ENCODE measurements at places on chromosomes 6 and 20.
A peak's percentile ranks its signal among the peaks of the same experiment; 100 is the strongest.

DNA sequence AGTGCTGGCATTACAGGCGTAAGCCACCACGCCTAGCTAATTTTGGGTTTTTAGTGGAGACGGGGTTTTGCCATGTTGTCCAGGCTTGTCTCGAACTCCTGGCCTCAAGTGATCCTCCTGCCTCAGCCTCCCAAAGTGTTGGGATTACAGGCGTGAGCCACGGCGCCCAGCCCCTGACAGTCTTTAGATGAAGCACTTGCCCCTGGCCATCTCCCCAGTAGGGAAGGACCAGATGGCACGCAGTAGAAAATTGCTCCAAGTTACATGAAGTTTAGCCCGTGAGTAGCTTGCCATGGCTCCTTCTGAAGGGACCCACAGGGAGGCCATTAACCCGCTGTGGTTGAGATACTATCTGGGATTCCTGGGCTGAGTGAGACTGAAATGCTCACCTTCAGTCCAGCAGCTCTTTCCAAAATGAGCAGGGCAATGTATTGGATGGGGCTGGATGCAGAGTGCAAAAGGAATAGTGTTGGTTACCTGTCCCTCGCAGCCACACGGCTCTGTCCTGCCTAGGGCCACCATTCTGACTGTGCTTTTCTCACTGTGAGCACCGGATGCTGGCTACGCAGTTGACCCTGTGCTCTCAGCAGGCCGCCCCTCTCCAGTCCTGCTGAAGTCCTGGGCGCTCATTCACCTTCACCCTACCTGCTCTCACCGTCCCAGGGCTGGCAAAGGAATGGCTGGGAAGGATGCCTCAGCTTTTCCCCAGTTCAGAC, 66.9 kb downstream of the EFCAB8 start:
- H3K4me1 ChIP-seq: no peaks in the 10 kb centered on the region
- DNase-seq: no peak
- H3K27me3 ChIP-seq: no peaks in the 10 kb centered on the region
- no peak overlapping the region for H3K4me3 ChIP-seq
- no peaks in the 10 kb centered on the region for H3K36me3 ChIP-seq

DNA sequence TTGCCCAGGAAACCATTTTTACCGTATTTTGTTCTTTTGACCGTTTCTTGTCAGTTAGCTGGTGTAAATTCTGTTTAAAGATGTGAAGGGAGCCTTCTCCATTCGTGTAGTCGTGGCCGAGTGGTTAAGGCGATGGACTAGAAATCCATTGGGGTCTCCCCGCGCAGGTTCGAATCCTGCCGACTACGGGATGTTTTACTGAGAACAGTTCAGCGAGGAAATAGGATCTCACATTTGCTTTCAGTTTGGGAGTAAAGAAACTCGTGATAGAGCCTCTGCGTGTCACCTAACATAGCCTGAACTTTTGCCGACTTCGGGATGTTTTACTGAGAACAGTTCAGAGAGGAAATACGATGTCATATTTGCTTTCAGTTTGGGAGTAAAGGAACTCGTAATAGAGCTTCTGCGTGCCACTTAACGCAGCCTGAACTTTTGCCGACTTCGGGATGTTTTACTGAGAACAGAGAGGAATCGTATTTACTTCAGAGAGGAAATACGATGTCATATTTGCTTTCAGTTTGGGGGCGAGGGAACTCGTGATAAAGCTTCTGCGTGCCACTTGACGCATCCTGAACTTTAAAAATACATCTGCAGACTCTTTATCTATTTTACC, 5.9 kb upstream of the ZNF184 start:
- peak overlapping the region; percentile 95 for H3K4me3 ChIP-seq
- no peaks in the 10 kb centered on the region for H3K36me3 ChIP-seq
- H3K4me1 ChIP-seq: peaks cover 9% of the 10 kb centered on the region
- peak; percentile 93 for DNase-seq
- H3K27me3 ChIP-seq: no peaks in the 10 kb centered on the region

DNA sequence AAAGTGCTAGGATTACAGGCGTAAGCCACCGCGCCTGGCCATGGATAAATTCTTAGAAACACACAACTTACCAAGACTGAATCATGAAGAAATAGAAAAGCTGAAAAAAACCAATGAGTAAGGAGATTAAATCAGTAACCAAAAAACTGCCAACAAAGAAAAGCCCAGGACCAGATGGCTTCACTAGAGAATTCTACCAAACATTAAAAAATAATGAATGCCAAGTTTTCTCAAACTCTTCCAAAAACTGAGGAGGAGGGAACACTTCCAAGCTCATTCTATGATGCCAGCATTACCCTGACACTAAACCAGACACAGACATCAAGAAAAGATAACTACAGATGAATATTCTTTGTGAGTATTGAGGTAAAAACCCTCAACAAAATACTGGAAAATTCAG, 44.3 kb downstream of the USP49 start:
- no peaks in the 10 kb centered on the region for H3K36me3 ChIP-seq
- H3K27ac ChIP-seq: no peak overlapping the region
- no peaks in the 10 kb centered on the region for H3K27me3 ChIP-seq
- no peaks in the 10 kb centered on the region for H3K4me1 ChIP-seq
- no peak overlapping the region for H3K4me3 ChIP-seq

GRCh38 chr20:33408716-33409654, 7.7 kb upstream of the CDK5RAP1 start:
- DNase-seq: no peak
- H3K4me3 ChIP-seq: no peak overlapping the region
- no peaks in the 10 kb centered on the region for H3K4me1 ChIP-seq
- peaks cover 30% of the 10 kb centered on the region for H3K36me3 ChIP-seq
- no peak overlapping the region for H3K27ac ChIP-seq

DNA sequence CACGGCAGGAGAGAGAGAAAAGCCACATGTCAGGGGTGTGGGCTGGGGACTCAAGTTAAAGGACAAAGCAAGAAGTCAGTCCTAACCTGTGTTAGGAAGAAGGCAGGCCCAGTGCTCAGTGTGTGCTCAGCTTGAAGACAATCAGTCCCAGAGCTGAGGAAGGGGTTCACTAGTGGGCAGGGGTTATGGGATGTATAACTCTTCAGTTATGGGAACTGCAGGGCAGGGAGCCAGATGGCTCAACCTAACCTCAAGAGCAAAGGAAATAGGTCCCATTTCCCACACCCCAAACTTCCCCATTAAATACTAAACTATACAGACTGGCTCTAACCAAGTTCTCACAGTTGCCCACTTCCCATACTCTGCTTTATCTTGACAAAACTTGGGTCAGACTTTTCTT, 7.4 kb upstream of the SSTR4 start:
- no peak overlapping the region for H3K4me3 ChIP-seq
- H3K36me3 ChIP-seq: no peaks in the 10 kb centered on the region
- no peak overlapping the region for H3K27ac ChIP-seq
- H3K27me3 ChIP-seq: no peaks in the 10 kb centered on the region
- DNase-seq: no peak

GRCh38 chr6:135088281-135088680, 33.7 kb upstream of the HBS1L start:
- peak overlapping the region; percentile 31 for H3K4me3 ChIP-seq
- peak overlapping the region; percentile 69 for H3K27ac ChIP-seq
- DNase-seq: no peak
- H3K36me3 ChIP-seq: no peaks in the 10 kb centered on the region
